ENCODE measurements at places on chromosomes 3 and 15. TPM values are rescaled to one million over a fixed set of nuclear protein-coding genes. Genes with fewer than 3 reads are reported as not detected.

DNA sequence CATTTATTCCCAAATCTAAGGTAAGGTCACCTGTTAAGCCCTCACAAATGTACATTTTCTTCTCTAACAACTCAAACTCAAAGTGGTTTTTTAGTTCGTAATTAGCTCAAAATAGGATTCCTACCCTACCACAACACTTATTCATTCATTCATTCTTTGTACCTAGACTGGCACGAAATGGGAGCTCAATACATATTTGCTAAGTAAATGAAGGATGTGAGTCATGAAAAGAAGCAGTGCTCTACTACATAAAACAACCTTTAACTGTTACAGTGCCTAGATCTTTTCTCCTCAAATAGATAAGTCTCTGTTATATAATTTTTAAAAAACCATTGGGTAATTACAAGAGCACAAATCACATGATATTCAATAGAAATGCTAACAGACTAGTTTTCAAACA lies 13.1 kb downstream of the RSL24D1 start:
- no peak for DNase-seq

HYAL1 gene
- total RNA-seq: 5.4 TPM

LEKR1 gene
- 0.38 TPM for total RNA-seq

DNA sequence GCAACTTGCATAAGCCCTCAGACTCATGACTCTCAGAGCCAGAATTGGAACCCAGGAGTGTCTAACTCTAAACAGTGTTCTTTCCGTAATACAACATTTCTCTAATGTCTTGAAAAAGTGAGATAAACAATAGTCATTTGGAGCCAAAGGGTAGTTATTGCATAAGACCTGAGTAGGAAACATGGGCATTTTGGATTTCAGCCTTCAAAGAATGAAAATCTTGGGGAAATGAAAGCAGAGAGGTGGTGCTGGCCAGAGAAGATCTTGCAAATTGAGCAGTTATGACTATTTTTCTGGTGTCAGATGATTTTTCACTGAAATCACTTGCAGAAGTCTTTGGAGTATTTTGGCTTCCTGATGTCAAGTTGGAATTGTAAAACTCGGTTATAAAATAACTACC lies 379.4 kb downstream of the DIPK2A start:
- no peak for DNase-seq

DNA sequence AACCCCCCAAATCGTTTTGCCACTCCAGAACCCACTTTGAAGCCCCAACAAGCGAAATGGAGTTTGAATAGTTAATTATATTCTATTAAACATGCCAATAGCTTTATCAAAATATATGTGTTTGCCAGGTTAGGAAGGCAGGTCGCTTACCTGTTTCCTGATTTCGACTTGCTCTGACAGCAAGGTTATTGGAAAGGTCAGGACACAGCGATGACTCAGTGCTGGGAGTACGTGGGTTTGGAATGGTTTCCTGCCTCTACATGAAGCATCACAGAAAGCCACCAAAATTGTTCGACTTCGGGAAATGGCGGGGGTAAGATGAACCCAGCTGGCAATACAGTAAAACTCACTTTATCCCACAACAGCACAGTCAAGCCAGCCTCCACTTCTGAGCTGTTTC lies 135.6 kb upstream of the ABI3BP start:
- no peak for DNase-seq

CSPG4 gene
- 5.0 TPM for total RNA-seq

DNA sequence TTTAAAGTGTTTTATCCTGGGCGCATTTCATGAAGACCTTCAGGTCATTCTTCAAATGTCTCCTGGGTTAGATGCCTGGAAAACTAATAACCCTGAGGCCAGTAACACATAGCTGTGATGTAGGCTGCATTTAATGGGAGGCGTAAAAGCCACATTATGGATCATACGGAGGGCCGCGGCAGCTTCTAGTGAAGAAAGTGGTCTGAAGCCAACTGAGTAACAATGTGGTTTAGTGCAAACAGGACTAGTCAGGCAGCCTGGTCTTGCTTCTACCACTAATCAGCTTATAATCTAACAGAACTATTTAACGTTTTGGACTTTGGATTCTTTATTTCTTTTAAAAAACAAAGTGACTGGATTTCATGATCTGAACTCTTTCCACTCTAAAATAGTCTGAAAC lies 54.4 kb downstream of the ADAMTSL3 start:
- no peak for DNase-seq

TUSC7 gene
- not detected for total RNA-seq

DNA sequence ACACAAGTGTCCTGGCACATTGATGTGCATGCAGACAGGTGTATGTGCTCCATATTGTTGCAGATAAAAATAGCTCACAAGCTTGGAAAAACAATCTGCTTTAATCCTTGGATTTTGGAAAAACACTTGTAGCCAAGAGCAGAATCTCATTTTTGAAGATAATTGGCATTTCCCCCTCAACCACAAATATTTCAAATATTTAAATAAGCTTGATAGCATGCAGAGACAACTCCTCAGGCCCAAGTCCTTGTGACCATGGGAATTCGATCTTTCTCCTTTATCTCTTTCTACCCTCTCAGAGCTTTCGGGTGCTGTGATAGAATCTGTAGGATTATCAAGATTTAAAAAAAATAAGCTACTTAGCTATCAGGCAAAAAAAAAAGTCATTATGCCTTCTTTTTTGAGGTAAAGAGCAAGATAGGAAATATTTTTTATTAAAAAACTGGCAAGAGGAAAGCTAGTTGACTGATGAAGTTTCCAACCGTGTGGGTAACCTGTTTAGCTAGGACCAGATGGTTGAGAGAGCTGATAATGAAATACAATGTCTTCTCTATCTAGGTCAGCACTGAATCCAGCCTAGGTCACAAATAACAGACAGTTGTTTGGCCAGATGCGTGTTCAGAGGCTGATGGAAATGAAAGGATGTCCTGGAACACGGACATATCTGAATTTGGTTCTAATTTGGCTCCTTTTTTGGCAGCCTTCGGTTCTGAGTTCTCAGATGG lies 54.9 kb upstream of the SNRK start:
- DNase-seq: no peak

SEMA7A gene
- 26.8 TPM for total RNA-seq

DNA sequence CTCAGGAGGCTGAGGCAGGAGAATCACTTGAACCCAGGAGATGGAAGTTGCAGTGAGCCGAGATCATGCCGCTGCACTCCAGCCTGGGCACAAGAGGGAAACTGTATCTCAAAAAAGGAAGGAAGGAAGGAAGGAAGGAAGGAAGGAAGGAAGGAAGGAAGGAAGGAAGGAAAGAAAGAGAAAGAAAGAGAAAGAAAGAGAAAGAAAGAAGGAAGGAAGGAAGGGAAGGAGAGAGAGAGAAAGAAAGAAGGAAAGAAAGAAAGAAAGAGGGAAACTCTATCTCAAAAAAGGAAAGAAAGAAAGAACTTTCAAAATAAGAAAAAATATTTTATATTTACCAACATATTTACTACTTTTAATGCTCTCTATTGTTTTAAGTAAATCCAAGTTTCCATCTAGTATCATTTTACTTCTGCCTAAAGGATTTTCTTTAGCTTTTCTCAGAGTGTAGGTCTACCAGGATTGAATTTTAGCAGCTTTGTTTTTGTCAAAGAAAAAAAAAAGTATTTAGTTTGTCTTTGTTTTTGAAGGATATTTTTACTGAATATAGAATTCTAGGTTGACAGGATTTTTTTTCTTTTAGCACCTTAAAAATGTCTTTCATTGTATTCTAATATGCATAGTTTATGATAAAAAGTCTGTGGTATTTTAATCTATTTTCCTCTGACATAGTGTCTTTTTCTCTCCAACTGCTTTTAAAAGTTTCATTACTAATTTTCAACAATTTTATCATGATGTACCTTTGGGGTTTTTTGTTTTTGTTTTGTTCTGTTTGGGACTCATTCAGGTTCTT lies 47.2 kb upstream of the CORO2B start:
- no peak for DNase-seq

- no peak for DNase-seq
These were observed 29.8 kb upstream of the MB21D2 start for GRCh38 chr3:192947421-192947820.

DNA sequence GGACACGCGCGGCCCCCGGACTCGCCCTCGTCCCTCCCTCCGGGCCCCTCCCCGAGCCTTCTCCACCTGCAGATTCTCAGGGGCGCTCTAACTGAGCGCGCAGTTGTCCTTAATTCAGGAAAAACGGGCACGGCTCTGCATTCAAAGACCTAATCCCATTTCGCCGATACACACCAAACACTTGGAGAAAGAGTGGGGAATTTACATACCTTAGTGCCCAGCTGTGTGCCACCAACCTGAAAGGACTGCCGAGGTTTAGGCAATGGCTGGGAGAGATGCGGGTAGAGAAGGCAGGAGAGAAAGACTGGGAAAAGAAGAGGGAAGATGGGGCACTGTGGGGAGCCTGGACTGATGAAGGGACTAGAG lies 21.8 kb downstream of the IGDCC3 start:
- DNase-seq: peak; percentile 62

CDC25A gene
- 72.3 TPM for total RNA-seq

GRCh38 chr3:32934150-32934742 lies 17.2 kb upstream of the CCR4 start:
- peak; percentile 43 for DNase-seq

DNA sequence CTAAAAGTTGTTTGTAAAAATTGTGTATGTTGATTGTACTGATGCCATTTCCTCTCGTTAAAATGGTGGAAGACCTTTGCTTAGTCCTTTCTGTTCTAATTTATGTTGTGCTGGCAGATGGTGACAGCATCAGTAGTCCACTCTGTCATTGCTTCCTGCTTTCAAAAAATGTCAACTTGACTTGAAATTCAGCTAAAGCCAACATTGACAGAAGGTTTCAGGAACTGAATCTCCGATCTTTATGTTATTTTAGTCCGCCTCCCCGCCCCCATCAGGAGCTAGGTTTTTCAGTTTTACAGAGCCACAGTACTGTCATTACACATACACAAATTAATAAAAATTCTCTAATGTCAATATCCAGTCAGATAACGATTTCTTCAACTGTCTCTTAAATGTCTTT lies 1.5 kb downstream of the CEP63 start:
- DNase-seq: no peak

CCR2 gene
- total RNA-seq: not detected

GHSR gene
- not detected for total RNA-seq

GRCh38 chr3:70702132-70702531 lies 389.7 kb upstream of the MDFIC2 start:
- DNase-seq: no peak

DNA sequence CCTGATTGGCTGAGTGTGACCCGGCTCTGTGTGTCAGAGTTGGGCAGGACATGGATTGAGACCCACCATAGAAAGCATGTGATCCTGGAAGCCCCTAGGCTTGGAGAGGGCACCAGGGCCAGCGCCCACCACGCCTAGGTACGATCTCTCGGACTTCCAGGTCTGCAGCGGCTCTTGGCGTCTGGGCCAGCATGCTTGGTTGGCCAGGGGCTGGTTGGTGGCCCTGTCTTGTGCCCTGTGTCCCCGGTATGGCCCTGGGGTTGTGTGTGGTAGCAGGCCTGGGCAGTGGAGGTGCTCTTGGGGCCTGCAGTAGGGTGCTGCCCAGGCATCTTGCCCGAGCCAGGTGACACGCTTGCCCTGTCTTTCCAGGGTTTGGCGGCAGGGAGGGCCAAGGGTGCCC lies 210.6 kb downstream of the UBE3A start:
- DNase-seq: no peak

SPSB4 gene
- total RNA-seq: 35.1 TPM

DNA sequence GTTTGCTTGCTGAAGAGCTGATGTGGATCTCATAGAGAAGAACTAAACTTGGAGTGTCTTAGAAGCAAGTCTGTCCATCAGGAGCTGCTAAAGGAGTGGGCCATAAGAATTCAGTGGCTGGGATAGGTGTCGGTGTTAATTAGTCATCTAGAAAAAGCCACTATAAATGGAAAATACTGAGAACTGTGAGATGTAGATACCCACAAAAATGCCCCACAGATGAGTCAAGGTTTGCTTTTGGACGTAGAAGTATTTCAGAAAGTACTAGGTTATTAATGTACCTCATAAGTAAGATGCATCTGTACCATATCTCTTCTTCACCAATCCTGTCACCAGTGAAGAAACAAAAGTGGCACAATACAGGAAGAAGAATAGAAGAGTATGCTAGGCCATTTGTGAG lies 530.9 kb upstream of the TGFBR2 start:
- no peak for DNase-seq

- DNase-seq: peak; percentile 33
These were observed 3.2 kb downstream of the NEIL1 start for GRCh38 chr15:75349851-75350588.

BRPF1 gene
- 21.1 TPM for total RNA-seq

SLC12A8 gene
- 9.3 TPM for total RNA-seq

GRCh38 chr3:16350597-16351318 lies 85.7 kb downstream of the OXNAD1 start:
- DNase-seq: no peak

DNA sequence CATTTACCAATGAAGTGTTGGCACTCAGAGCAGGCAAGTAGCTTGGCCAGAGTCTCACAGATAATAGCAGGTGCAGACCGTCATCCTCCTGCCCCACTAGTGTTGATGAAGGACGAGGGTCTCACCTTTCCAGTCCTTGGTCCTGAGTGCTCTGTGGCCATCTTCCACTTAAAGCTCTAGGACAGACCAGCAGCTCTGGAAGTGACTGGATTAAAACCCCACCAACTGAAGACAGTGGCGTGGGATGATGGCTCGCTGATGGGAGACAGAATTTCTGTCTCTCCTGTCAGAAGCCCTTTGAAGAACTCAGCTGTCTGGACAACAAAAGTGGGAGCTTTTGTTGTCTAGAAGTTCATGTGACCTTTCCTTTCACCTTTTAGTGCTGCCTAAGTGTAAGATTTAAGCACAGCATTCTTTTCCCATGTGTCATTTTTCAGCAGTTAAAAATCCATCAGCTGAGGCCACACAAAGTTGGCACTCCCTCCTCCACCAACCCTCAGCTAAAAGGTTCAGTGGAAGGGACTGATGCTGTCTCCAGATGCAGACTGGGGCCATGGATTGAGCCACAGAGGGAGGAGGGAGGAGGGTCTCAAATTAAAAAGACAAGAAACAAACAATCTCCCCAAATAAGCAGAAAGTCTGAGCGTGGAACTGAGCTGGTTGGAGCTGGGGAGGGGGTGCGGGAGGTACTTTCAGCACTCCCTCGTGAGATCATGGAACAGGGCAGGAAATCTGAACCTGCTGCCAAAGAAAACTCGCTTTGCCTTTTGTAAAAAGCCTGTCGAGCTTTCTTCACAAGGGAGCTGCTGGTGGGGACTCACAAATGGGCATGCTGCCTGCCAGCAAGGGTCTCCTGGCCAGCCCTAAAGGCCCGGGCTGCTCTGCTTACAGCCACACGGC lies 148.5 kb upstream of the CTDSPL start:
- no peak for DNase-seq

GNL3 gene
- 237 TPM for total RNA-seq

Measured in H7 (cell line).